Activated CD8-positive, alpha-beta T cell treated with anti-CD3 and anti-CD28 coated beads, Interleukin-2, amount 10 ng/mL, durations not matched to agents 7 days and 5 days (primary cell): ENCODE measurements at places on chromosomes 13 and 19.

GRCh38 chr19:39252458-39252857, 3.8 kb upstream of the IFNL4 start:
- peaks cover 12% of the 10 kb centered on the region for H3K27me3 ChIP-seq
- peaks cover 13% of the 10 kb centered on the region for H3K4me1 ChIP-seq
- no peak overlapping the region for H3K27ac ChIP-seq
- DNase-seq = no peak

- no peaks in the 10 kb centered on the region for H3K36me3 ChIP-seq
- no peak overlapping the region for H3K27ac ChIP-seq
- H3K4me1 ChIP-seq = peaks cover 8% of the 10 kb centered on the region
- DNase-seq = no peak
Observed at GRCh38 chr19:49213791-49214190, 56.2 kb downstream of the TRPM4 start.

DNA sequence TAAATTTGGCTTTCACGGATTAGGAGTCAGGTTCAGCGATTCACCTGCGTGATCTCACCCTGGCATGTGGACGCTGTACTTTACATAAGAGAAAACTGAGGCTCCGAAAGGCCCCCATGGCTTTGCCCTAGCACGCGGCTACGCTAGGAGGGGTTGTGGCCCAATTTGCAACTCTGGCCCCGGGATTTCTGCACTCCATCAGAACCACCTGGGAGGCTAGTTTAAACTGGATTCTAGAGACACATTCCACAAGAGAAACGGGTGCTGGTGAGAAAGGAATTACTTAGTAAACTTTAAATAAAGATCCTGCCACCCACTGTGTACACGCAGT, 6.2 kb downstream of the BCL3 start:
- peak overlapping the region; percentile 89 for H3K4me3 ChIP-seq
- H3K27me3 ChIP-seq = no peaks in the 10 kb centered on the region
- peaks cover 71% of the 10 kb centered on the region for H3K4me1 ChIP-seq
- peaks cover 63% of the 10 kb centered on the region for H3K36me3 ChIP-seq

DNA sequence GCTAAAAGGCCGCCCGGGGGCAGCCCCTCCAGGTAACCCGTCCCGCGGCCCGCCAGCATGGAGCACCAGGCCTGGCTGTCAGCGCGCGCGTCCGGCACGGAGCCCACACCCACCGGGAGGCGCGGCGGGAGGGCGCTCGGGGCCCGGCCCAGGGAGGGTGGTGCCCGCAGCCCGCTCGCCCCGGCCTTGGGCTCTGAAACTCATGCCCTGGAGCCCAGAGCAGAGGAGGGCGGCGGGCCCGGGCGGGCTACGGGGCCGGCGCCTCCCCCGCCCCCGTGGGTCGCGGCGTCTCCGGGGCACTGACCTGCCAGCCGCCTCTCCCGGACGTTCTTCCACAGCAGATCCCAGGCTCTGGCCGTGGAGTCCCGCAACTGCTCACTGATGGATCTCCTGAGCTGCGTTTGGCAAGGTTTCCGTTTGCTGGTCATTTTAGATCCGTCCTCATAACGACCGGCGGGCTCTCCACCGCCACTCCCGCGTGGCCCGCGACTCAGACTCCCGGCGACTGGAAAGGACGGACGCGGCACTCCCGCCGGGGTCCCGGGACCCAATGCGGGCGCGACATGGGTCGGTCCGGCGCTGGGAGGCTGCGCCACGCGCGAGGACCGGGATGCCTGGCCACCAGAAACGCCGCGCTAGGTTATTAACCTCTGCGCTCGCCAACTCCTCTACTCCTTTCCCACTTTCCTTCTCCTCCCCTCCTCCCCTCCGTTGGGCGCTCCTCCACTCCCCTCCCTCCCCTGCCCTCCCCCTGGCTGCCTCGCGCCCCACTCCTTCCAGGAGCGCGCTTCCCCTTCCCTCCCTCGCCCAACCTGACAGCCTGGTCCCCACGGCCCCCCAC, 64.7 kb upstream of the STARD13 start:
- H3K27me3 ChIP-seq = peaks cover 40% of the 10 kb centered on the region
- peaks cover 2% of the 10 kb centered on the region for H3K4me1 ChIP-seq
- no peaks in the 10 kb centered on the region for H3K36me3 ChIP-seq
- no peak overlapping the region for H3K27ac ChIP-seq
- DNase-seq = no peak

GRCh38 chr19:56670961-56671612, 470 bp downstream of the ZNF835 start:
- peaks cover 10% of the 10 kb centered on the region for H3K36me3 ChIP-seq
- peak overlapping the region; percentile 80 for H3K4me3 ChIP-seq
- peaks cover 12% of the 10 kb centered on the region for H3K4me1 ChIP-seq
- peak overlapping the region; percentile 88 for H3K27ac ChIP-seq
- no peak for DNase-seq

DNA sequence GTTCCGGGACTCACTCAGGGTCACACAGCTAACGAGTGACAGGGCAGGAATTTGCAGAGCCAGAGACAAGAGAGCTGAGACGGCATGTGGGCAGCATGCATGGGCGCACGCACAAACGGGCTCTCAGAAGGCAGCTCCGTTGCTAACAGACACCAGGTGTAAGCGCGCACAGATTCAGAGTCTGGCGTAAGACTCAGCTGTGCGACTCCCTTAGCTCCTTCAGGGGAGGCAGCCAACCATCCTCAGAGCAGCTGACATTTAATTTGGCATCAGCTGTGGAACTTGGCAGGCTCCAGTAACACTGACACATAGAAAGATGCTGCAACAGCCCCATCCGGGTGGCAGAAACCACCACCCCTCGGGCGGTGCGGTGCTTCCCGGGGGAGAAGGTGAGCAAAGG, 7.5 kb upstream of the TM6SF2 start:
- H3K4me1 ChIP-seq = no peaks in the 10 kb centered on the region
- no peak overlapping the region for H3K27ac ChIP-seq
- H3K4me3 ChIP-seq = no peak overlapping the region
- H3K36me3 ChIP-seq = peaks cover 36% of the 10 kb centered on the region
- H3K27me3 ChIP-seq = no peaks in the 10 kb centered on the region

DNA sequence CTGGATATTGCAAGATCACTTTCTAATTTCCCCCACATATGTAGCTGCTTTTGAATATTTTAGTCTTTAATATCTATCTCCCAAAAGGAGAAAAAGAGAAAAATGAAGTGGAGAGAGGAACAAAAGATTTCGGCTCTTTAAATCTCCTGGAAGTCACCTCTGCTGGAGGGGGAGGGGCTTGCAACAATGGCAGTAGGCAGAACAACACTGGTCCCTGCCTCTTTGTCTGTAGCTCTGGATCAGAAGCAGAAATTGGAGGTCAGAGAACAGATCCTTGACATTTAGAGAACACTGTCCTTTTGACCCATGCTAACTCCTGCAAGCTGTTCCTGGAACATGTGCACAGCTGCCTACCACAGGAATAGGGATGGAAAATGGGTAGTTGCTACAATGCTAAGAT, 86.7 kb upstream of the GPR12 start:
- no peaks in the 10 kb centered on the region for H3K4me1 ChIP-seq
- H3K36me3 ChIP-seq = no peaks in the 10 kb centered on the region
- H3K27ac ChIP-seq = no peak overlapping the region
- H3K4me3 ChIP-seq = no peak overlapping the region
- DNase-seq = no peak
- peaks cover 20% of the 10 kb centered on the region for H3K27me3 ChIP-seq

GRCh38 chr13:55091172-55091571, 2049.5 kb upstream of the PRR20A start:
- no peaks in the 10 kb centered on the region for H3K36me3 ChIP-seq
- H3K27ac ChIP-seq = no peak overlapping the region
- no peak overlapping the region for H3K4me3 ChIP-seq
- no peak for DNase-seq

GRCh38 chr19:14400951-14401431, 18.1 kb downstream of the DDX39A start:
- H3K36me3 ChIP-seq = peaks cover 67% of the 10 kb centered on the region
- no peaks in the 10 kb centered on the region for H3K27me3 ChIP-seq
- DNase-seq = no peak
- no peak overlapping the region for H3K4me3 ChIP-seq
- H3K4me1 ChIP-seq = peaks cover 8% of the 10 kb centered on the region

DNA sequence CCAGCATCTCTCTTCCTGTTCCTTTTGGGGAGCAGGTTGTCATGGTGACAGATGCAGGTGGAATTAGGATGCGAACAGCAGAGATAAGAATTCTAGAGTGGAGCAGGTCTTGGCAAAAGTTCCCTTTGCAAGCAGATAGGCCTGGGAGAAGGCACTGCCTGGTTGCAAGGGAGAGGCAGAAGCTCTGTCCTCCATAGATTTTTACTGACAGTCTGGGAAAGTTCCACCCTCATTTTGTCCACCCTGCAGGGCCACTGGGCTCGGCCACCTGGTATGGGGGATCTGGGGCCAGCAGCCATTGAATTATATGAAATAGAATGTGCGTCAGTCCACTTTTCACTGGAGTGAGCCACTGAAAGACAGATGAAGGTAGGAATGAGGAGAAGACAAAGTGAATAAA, 141.7 kb downstream of the IER2 start:
- no peaks in the 10 kb centered on the region for H3K4me1 ChIP-seq
- no peak overlapping the region for H3K4me3 ChIP-seq
- no peaks in the 10 kb centered on the region for H3K36me3 ChIP-seq
- H3K27ac ChIP-seq = no peak overlapping the region

DNA sequence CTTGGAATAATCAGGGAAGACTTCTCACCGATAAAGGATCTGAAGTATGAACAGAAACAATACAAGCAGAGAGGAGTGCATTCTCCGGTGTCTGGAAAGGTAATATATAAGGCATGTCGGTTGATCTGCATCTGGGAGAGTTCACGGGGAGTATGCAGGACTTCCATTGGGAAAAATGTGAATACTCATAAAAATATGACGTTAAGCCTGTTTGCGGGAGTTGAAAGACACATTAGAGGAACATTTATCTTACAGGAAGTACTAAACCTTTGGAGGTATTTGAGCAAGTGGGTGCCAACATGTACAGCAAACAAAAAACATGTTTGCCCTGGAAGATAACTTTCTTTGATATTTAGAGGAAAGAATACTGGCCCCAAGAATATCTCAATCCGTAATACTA, 286.8 kb downstream of the SLITRK6 start:
- H3K27me3 ChIP-seq = no peaks in the 10 kb centered on the region
- H3K4me3 ChIP-seq = no peak overlapping the region
- H3K36me3 ChIP-seq = no peaks in the 10 kb centered on the region

DNA sequence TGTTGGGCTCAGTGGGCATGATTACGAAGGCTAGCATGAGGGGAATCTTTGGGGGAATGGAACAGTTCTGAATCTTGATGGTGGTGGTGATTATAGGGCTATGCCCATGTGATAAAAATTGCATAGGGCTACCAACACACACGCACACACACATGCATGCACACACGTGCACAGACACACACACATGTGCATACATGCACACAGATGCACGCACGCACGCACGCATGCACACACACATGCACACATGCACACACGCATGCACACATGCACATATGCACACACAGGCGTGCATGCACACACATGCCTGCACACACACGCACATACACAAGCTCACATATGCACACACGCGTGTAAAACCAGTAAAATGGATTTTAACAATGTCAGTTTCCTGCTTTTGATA, 85.9 kb downstream of the MUC16 start:
- H3K27me3 ChIP-seq = no peaks in the 10 kb centered on the region
- H3K4me1 ChIP-seq = no peaks in the 10 kb centered on the region
- no peak for DNase-seq

DNA sequence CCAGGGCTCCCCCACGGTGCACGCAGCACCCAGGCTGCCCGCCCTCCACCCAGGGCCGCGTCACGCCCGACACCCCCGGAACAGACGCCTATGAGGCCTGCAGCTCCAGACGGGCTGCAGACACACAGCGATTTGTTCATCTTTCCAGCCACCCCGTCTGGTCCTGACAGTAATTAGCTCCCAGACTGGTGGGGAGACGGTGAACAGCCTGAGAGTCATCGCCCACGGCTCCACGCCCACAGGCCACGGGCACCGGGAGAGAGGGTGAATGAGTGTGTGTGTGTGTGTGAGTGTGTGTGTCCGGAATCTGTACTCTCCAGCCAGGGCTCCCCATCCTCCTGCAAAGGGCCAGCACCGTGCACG, 18.1 kb downstream of the GADD45B start:
- no peak overlapping the region for H3K27ac ChIP-seq
- peaks cover 22% of the 10 kb centered on the region for H3K27me3 ChIP-seq
- H3K4me3 ChIP-seq = peak overlapping the region; percentile 73
- H3K36me3 ChIP-seq = no peaks in the 10 kb centered on the region
- peaks cover 48% of the 10 kb centered on the region for H3K4me1 ChIP-seq

- H3K36me3 ChIP-seq = no peaks in the 10 kb centered on the region
- no peaks in the 10 kb centered on the region for H3K27me3 ChIP-seq
- H3K4me1 ChIP-seq = no peaks in the 10 kb centered on the region
- no peak overlapping the region for H3K27ac ChIP-seq
- H3K4me3 ChIP-seq = no peak overlapping the region
Observed at GRCh38 chr13:80473695-80474094, 132.8 kb upstream of the SPRY2 start.

DNA sequence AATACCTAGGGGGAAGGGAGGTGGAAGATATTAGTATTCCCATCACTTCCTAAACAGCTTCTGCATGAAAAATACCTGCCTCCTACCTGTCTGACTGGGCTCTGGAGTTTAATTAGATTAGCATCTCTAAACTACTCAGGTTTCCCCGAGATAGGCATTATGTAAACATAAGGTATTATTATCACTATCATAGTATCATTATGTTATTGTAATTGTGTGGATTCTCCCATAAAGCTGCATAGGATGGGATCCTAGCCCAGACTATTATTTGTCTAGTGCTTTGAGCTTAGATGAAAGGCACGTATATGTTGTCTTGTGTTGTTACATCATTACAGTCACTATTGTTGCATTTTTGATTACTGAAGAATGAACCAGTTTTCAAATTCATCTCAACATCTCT, 115.2 kb upstream of the SOX21 start:
- DNase-seq = no peak
- H3K4me3 ChIP-seq = no peak overlapping the region
- no peaks in the 10 kb centered on the region for H3K27me3 ChIP-seq
- H3K4me1 ChIP-seq = no peaks in the 10 kb centered on the region
- H3K36me3 ChIP-seq = no peaks in the 10 kb centered on the region

DNA sequence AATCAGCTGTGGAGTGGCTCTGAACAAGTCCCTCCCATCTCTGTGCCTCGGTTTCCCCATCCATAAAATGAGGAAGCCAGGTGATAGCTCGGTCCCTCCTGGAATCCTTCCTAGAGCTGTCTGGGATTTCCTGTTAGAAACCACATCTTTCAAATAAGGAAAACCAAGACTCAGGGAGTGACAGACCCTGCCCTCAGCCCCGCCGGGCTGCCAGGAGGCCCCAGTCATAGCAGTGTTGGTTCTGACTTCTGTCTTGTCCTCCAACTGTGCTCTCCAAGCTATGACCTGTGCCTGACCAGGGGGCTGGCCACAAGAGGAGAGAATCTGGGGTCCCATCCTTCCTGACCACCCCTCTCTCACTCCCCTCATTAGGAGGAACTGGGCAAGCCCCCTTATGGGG, 1.1 kb upstream of the SHD start:
- H3K27me3 ChIP-seq = peaks cover 20% of the 10 kb centered on the region
- H3K36me3 ChIP-seq = peaks cover 2% of the 10 kb centered on the region
- peaks cover 10% of the 10 kb centered on the region for H3K4me1 ChIP-seq
- H3K27ac ChIP-seq = no peak overlapping the region
- DNase-seq = no peak
- no peak overlapping the region for H3K4me3 ChIP-seq
